ENCODE measurements at places on chromosomes 13 and 19.

- no peak for DNase-seq
These were observed 1038.1 kb upstream of the PRR20A start for GRCh38 chr13:56102641-56103040.

GRCh38 chr13:112341976-112342735 lies 34.0 kb upstream of the SPACA7 start:
- no peak for DNase-seq

DNA sequence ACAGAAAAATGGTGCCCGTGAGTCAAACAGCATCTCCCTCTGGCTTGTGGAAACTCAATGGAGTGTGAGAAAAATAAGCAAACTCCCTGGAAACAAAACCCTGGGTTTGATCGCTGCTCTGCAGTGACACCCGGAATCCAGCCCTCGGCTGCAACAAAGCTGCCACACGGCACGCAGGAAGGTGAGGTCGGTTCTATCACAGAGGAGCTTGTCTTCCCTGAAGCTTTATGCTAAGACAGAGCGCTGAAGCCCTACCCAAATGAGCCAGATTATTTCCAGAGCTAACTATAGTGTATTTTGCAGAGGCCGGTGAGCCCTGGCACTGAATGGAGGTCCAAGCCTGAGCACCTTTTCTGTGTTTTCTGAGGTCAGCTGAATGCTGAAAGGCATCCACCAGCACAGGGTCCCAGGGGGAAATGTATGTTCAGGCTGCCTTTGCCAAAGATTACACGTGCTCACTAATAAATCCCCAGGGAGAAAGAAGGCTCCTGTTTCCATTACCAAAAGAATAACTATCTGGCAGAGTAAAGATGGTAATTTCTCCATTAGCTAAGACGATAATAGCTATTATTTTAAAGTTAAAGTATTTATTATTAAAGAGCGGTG lies 77.8 kb downstream of the TSHZ3 start:
- DNase-seq = no peak

GRCh38 chr19:38596057-38596981 lies 21.4 kb downstream of the MAP4K1 start:
- DNase-seq = no peak

GRCh38 chr13:36068566-36068965 lies 62.6 kb downstream of the DCLK1 start:
- DNase-seq = no peak

DNA sequence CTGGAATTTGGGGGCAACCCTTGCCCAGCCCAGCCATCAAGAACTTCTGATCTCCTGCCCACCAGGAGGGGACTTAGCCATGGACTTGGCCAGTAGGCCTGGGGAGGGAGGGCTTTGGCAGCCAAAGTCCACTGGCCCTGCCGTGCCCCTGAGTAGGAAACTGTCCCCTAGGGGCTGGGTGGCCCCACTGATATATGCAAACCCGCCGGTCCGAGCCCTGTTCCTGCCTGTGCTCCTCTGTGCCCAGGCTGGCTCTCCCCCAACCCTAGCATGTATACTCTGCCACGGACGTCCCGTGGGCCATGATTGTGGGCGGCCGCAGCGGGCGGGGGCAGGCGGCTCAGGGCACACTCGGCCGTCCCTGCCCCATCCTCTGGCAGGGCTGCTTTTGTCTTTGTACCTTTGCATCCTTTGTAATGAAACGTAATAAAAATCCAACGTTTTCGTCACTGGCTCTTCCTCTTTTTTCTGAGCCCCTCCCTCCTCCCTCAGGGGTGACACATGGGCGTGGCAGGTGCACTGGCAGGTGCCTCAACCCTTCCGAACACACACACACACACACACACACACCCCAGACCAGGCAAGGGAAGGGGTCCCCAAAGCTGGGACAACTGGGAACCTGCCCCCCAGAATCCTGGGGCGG lies 9.1 kb downstream of the COMP start:
- peak; percentile 47 for DNase-seq

GRCh38 chr19:50559636-50560035 lies 8.6 kb downstream of the LRRC4B start:
- DNase-seq = no peak

GRCh38 chr13:32905063-32905863 lies 111.0 kb upstream of the KL start:
- peak; percentile 35 for DNase-seq

DNA sequence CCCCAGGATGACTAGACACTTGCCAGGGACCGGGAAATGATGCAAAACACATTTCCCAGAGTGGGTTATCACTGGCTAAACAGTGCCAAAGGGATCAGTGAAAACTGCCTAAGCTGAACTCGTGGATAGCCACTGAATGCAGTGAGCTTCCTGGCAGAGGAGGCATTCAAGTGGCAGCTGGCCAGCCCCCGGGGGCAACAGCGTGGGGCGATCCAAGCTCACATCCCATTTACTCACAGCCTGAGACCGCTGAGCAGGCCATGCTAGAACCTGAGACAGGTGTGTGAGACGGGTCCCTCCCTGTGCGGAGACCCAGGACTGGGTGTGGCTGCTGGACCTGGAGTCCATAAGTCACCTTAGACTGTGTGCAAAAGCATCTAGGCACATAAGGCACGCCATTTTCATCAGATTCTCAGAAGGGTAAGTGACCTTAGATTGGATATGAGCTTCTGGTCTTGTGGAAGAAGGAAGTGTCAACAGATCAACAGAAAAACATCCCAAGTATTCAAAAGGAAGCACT lies 51.9 kb upstream of the SLC15A1 start:
- DNase-seq = no peak

DNA sequence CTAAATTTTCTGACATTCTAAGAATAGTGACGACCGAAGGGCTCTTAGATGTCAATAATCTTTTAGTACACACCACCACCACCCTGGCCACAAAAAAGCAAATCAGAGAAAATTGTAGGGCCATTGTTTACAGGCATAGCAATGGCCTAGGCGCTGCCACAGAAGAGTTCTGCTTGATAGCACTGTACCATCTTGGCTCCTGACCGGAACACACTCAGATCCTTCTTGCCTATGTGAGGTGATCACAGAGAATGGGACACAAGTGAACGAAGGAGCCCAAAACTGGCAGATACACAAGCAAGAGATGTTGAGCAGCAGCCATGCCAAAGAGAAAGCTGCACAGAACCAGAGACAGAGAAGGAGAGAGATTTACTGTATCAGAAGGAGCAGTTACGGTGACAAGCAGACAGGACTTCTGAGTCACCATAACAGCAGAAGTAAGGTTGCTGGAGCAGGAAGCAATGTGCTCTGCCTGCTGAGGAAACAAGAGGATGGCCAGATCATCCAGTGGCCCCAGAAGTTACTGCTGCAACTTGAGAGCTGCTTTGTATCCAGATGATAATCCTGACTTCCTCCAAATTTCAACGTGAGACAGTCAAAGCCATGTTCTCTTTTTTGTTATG lies 105.2 kb downstream of the SLITRK6 start:
- DNase-seq = no peak

- DNase-seq = no peak
These were observed 181.9 kb upstream of the EDNRB start for GRCh38 chr13:78100486-78100885.

GRCh38 chr19:14407605-14408484 lies 11.3 kb downstream of the DDX39A start:
- DNase-seq = no peak

DNA sequence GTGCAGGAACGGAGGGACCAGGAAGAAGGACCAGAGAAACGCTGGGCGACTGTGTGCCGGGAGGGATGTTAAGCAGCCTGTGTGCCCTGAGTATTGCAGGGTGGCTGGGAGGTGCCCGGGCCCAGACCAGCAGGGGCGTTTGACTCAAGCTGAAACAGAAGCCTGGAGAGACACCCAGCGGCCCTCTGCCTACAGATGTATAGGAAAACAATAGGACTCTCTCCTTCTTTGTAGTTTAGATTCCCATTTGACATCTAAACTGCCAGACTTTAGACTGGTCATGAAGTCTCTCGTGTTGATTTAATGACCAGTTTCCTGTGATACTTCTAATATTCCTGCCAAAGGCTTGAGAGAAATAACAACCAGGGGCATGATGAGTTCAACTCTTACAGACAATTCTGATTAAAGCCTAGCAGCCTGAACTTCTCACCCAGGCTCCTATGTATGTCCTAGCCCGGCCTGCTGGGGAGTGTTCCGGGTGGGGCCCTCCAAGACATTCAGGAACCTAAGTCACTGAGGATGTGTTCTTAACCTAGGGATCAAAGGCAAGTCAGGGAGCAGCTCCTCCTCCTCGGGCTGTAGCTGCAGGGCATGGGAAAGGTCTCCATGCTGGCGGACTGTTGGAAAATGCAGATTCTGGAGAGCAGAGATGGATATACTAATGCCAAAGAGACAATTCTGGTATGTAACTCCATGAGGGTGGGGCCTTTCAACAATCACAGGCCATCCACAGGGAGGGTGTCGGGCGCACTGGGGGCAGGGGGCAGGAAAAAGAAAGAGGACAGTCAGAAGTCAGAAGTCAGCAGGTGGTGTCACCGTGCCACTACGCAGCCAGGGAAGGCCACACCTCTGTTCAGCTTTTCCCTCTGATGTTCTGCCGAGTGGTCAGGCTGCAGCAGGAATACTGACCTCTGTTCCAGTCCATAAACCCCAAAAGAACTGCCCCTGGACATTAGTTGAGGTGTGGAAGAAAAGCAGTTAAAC lies 131.8 kb downstream of the STARD13 start:
- DNase-seq = no peak

GRCh38 chr19:55165952-55166529 lies 372 bp downstream of the DNAAF3 start:
- peak; percentile 88 for DNase-seq

- DNase-seq = no peak
These were observed 21.7 kb downstream of the PRKCSH start for GRCh38 chr19:11457115-11457514.

GRCh38 chr13:113126265-113127150 lies 3.9 kb downstream of the F10 start:
- DNase-seq = no peak

DNA sequence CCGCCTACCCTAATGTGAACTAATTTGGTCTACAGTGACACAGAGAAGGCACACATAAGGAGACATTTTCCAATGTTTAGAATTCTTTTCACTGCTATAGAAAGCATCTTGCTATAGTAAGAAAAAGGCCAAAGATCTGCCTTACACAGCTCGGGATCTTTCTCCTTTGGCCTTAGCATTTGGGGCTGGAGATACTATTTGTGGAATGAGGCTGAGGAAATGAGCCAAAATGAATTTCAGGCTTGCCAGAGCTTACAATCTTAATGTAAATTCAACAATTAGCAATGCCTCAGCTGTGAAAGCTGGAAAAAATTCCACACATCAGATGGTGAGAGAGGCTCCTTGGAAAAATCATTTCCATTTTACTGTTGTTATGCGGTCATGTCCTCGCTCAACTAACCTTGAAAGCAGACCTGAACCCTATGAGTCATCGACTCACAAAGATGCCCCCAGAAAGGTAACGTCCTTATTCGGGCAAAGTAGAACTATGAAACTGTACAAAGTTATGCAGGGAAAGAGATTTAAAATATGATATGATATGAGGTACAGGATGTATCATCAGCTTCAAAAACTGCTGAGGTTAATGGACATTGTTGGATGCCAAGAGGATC lies 324.5 kb upstream of the NBEA start:
- DNase-seq = no peak

DNA sequence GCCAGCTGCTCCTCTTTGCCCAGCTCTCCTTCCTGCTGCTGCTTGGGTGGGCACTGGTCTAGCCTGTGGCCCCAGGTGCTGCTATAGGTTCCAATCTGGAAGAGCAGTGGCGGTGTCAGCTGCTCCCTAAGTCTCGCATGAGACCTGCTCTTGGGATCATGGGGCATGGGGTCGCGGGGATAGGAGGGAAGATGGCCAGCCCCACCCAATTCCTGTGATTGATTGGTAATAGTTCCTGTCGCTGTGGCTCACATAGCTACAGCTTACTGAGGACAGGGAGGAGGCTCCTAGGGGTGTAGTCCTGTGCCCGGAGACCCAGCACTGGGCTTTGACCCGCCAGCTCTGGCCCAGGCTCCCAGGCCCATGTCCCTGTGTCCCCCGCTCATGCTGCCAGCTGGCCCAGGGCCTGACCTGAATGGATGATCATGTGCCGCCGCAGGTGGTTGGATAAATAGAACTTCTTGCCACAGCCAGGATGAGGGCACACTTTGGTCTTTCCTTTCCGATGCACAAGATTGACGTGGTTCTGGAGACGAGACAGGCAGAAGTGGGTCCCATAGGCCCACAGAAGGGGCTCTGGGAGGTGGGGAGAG lies 4.5 kb upstream of the ELAVL3 start:
- DNase-seq = no peak

DNA sequence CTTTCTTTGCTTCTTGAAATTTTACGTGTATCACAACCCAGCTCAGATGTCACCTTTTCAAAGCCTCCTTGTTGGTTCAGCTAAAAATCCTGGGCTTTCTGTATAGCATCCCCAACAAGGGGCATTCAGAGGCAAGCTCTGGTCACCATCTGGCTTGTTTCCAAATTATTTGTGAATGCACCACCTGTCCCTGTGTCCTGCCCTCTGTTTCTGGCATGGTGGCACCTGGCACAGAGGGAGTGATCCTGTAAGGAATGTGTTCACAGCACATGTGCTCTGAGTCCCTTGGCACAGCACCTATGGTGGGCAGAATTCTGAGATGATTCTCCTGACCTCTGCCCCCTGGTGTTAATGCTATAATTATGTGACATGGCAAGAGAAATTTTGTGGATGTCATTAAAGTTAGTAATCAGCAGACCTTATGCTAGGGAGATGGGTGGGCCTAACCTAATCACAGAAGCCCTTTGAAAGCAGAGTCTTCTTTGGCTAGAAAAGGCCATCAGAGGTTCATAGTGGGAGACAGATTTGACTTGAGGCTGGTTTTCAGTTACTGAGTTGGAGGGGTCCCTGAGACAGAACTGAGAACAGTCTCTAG lies 76.3 kb downstream of the ZNF429 start:
- DNase-seq = no peak

DNA sequence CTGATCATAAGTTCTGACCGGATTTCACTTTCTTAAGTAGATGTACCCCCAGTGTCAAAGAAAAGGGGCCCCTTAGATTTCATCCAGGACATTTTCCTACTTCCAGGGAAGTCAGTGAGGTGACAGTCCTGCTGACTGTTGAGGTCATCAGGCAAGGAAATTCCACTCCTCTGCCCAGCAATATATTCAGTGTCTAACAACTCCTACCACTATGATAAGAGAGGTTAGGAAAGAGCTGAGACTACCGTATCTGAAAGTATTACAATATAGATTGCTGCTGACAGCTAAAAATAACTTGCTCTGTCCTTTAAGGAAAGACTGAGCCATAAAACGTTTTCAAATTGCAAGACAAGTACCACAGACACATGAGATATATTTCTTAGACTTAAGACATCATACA lies 325.1 kb downstream of the EFNB2 start:
- no peak for DNase-seq
